ENCODE measurements at places on chromosomes 3 and 15.

GRCh38 chr3:19432669-19433068 is 284.4 kb downstream of the KCNH8 start:
- no peak for DNase-seq

- peak; percentile 54 for DNase-seq
Measured at GRCh38 chr3:189144645-189145044, 27.1 kb upstream of the TPRG1 start.

GRCh38 chr15:99253381-99254090 is 2.3 kb downstream of the LRRC28 start:
- DNase-seq: peak; percentile 11

DNA sequence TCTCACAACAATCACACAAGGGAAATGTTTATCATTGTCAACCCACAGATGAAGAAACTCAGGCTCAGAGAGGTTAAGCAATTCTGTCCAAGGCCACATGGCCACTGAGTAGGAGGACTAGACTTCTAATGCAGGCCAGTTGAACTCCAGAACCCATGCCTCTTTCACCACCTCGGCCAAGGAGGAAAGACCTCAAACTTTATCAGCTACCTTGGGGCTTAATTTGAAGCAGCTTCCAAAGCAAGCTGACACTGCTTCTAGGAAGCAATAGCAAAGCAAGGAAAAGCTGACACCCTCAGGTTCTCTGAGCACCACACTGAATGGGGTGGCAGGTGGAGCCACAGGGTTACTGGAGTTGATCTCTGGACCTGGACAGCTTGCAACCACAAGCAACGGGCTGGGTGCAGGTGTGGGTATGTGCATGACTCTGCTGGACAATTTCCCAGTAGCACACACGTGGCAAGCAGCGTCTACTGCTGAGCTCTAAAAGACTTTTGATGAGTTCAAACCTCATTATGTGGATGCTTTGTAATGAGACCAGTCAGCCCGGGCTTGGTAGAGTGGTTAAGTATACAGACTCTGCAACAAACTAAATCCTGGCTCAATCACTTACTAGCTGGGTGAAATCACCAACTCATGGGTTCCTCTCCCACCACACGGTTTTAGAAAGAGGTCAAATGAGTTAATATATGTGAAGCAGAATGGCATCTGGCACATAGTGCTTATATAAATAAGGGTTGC is 23.1 kb downstream of the CCNL1 start:
- DNase-seq: no peak

- DNase-seq: no peak
Measured at GRCh38 chr3:65523878-65524277, 514.8 kb downstream of the MAGI1 start.

- DNase-seq: no peak
Measured at GRCh38 chr15:91926908-91927270, 73.4 kb downstream of the SLCO3A1 start.

DNA sequence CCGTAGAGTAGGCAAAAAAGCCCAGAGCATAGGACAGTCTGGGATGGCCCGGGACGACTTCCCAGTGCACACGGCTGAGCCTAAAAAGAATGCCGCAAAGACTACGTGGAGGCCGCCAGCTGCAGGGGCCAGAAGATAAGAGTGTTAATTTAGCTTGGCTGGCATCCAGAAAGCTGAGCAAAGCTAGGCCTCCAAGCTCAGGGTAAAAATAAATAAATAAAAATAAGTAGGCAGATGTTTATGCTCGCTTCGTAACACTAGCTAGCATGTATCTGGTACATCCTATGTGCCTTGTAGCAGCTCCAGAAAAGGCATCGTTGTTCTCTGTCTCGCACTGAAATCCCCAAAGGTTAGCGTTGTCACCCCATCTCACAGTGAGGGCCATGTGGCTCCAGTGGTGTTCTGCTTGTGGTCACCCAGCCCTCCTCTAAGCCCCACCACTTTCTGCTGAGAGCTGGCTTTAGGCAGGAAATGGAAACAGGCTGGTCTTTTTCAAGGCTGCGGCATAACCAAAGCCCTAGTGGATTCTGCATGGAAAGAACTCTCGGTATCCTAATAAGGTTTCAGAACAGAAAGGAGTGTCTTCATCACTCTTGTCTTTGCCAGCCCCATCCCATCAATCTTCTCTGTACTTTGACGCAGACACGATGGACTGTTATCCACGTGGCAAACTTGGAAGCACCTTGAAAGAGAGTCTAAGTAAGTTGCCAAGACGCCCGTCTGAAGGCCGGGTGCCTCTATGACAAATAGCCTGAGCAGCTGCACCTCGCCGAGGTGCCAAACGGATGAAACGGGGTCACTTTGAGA is 58.1 kb upstream of the MEF2A start:
- peak; percentile 77 for DNase-seq

- DNase-seq: peak; percentile 62
Measured at GRCh38 chr3:187750006-187750512, 4.8 kb upstream of the BCL6 start.

DNA sequence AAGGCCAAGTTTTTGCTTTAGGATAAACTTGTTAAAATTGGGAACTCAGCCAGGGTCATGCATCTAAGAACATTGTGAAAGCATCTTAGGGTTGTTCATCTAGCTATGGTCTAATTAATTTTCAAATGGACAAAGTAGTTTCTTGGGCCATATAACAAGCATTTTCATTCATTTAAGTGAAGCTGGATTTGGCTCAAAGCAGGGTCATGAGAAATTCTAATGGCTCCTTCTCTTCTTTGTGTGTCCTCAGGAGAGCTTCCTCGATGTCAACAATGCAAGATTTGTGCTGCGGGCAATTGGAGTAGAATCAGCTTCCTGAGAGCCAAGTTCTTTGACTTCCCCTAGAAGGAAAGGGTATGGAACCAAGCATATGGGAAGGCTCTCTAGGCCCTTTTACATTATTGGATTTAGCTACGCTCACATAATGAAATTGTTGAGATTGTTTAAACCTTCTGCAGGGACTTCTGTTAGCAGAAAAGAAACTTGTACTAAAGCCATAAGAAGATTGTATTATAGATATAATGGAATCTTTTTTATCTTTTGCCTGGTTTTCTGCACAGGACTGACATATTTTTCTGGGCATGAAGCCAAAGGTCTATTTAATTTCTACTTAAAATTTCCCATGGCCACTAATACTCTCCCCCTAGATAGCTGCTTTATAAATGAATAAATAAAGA is 1.8 kb upstream of the SAMMSON start:
- DNase-seq: no peak

- no peak for DNase-seq
Measured at GRCh38 chr15:62571072-62571471, 406.0 kb upstream of the C2CD4B start.

GRCh38 chr3:117547956-117548550 is 838.5 kb downstream of the TUSC7 start:
- peak; percentile 19 for DNase-seq

GRCh38 chr3:4008205-4008604 is 209.0 kb downstream of the LRRN1 start:
- DNase-seq: no peak

- no peak for DNase-seq
Measured at GRCh38 chr3:49173792-49174170, 2.4 kb downstream of the KLHDC8B start.

Measured in H4 (cell line).